T-helper 2 cell treated with Interferon-gamma antibody and Interleukin-4, amounts not matched to agents 5 μg/mL and 100 μg/mL, for 36 hours (primary cell): ENCODE measurements at places on chromosomes 6 and 20.

DNA sequence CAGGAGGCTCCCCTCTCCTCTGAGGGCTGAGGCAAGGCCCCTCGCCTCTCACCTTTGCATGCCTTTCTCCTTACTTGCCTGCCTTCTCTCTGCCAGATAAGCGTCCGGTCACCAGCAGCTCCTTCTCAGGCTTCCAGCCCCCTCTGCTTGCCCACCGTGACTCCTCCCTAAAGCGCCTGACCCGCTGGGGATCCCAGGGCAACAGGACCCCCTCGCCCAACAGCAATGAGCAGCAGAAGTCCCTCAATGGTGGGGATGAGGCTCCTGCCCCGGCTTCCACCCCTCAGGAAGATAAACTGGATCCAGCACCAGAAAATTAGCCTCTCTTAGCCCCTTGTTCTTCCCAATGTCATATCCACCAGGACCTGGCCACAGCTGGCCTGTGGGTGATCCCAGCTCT lies 21.3 kb upstream of the PPARD start:
- no peak for DNase-seq

DNA sequence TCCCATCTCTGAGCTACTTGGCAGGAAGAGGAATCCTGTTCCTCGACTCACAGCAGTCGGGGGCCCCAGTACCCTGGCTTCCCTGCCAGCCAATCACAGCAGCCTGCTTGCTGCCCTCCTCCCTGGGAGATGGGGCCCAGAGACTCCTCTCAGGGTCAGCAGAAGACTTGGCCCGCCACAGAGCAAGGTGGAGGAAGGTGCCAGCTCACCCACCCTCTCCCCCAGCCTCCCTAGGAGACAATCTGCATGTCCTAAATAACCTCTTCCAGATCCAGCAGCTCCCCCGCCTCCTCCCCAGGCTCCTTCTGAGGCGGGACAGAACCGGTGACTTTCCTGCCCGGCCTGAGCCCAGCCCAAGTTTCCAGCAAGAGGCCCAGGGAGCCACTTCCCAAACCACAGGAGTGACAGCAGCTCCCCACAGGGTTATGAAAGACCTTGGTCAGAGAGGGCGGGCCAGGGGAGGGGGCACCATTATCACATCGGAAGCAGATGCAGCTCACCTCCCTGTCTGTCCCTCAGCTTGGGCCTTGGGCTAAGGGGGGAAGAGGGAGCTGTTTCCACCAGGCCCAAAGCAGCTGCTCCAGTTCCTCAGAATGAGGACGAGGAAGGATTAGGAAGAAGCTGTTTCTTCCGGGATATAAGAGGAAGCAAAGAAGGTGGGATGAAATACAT lies 2.3 kb downstream of the CCND3 start:
- peak; percentile 49 for DNase-seq

DNA sequence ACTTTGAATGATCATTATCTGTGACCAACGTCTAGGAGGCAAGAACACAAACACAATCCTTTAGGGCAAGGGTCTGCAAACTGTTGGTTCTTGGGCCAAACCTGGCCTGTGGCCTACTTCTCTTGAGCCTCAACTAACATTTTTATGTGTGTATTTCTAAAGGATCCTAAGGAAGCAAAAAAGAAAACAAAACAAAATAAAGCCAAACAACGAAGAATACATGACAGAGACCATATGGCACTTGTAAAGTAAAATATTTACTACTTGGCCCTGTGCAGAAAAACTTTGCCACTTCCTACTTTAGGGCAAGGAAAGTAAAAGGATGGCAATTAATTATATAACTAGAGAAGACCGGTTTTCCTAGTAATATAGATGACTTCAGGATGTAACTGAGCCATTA lies 1056.2 kb downstream of the EPHA7 start:
- no peak for DNase-seq

- no peak for DNase-seq
Observed at GRCh38 chr6:37695857-37696219, 1.8 kb downstream of the MDGA1 start.

- no peak for DNase-seq
Observed at GRCh38 chr6:150765067-150765764, 100.3 kb upstream of the MTHFD1L start.

DNA sequence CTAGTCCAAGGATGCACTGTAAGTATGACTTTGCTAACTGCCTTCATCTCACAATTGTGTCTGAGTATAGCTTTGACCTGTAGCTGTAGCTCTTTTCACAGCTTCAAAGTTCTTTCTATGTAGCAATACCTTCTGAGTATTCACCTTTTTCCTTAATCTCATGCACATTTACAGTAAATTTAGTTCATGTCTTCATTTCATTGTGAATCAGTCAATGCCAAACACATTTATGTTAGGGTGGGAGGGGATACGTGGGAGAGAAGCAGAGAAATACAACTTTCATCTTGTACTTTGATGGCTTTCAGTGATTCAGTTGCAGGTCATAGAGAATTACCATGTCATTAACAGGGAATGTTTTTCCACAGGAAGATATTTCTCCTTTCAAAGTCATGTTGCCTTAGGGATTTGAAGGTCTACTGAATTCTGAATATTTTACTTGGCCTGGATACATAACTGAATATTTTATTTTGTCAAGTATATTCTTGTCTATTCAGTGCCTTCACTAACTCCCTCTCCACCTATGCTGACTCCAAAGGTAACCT lies 119.2 kb downstream of the TINAG start:
- no peak for DNase-seq

- DNase-seq = no peak
Observed at GRCh38 chr6:135360222-135360621, 137.3 kb downstream of the AHI1 start.

DNA sequence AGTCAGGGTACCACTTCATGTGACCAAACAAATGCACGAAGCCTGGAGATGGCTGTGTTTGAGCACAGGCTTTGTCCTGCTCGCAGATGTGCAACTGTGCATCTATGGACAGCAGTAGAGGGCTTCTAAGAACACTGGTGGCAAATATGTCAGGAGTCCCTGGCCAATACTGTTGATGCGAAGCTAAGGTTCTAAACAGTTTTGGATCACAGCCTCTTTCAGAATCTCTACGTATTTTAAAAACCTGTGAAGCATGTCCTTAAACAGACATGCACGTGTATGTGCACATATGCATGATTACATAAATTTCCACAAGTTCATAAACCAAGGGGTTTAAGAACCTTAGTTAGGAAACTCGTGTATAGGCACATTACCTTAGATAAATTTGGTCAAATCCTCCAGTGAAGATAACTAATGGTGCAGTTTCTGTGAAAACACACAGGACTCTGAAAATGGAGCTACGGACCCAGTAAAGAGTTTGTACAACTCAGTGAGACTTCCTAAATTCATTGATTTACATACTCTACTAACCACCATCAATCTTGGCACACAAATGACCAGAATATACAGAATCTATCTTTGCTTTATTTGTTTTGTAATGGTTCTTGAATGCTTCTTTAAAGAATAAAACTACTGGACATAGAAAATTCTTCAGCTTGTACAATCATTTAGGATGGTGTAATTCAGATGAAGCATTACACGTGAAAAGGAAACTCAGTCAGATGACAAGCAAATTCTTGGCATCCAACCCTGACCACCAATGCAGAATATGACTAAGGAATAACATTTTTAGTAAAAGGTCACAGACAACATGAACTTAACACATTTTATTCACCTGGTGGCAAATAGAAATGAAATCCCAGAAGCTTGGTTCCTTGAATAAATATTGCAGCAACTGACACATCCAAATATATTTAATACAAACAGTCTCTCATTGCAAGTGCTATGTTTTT lies 27.4 kb downstream of the KCNQ5 start:
- peak; percentile 16 for DNase-seq

DNA sequence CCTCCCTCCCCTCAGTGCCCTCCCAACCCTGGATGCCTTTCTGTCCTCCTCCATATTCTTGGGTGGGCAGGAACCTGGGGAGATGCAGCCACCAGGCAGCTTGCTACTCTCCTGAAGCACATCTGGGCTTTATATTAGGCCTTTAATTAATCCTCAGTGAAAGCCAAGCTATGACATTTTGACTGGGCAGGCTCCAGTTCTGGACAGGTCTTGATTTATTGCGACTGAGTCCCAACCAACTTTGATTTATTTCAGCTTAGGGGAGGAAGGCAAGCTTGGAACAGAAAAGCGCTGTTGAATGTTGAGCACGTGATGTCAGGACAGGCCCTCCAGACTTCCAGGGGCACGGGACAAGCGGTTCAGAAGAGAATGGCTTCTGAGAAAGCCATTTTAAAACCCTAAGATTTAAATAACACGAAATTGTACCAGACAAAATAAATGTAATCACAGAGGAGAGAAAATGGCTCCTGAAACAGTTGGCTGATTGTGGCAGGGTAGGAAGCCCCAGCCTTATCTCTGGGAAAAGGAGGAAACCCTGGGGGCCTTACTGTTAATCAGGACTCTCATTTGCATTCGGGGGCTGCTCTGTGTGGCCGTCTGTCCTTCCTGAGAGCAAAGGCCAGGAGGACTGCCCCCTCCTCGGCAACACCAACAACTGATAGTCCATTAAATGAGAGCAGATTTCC lies 294.2 kb downstream of the FOXC1 start:
- DNase-seq = no peak

- DNase-seq = no peak
Observed at GRCh38 chr6:21521276-21521675, 72.3 kb upstream of the SOX4 start.

DNA sequence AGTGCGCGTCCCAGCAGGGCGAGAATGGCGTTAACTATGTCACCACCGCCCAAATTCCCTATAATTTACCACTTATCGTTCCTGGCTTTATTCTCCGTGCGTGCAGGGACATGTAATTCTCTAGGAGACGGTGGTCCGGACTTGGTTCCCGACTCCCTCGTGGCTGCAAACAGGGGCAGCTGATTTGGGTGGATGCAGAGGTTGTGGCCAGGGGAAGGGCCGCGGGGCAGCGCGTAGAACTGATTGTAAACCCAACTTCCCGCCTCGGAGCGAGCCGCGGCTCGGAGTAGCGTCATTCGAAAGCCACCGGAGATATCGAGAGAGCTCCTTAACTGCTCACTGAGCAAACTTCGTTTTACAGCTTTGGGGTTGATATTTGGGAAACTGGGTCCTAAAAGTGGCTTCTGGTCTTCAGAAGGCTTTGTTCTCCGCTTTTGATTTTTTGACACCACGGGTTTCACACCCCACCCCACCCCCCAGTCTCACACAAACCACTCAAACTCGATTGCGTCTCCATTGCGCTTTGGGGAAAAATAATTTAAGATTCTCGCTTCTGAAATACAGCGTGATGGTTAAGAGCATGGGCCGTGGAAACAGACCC lies 17.5 kb upstream of the ZSCAN9 start:
- peak; percentile 33 for DNase-seq

DNA sequence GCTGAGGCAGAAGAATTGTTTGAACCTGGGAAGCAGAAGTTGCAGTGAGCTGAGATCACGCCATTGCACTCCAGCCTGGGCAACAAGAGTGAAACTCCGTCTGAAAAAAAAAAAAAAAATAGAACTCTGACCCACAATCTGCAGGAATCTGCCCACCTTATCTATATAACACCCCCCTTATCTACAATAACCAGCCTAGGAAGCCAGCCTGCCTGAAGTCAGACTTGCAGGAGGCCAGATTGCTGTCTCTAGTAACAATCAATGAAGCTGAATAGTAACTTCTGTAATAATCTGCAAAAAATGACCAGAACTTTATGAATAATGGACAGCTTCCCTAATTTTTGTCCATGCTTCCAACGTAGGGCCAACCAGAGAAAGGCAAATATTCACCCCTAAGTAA lies 352.5 kb downstream of the CD83 start:
- DNase-seq = no peak

GRCh38 chr6:112148103-112148502 lies 60.7 kb downstream of the FAM229B start:
- no peak for DNase-seq

DNA sequence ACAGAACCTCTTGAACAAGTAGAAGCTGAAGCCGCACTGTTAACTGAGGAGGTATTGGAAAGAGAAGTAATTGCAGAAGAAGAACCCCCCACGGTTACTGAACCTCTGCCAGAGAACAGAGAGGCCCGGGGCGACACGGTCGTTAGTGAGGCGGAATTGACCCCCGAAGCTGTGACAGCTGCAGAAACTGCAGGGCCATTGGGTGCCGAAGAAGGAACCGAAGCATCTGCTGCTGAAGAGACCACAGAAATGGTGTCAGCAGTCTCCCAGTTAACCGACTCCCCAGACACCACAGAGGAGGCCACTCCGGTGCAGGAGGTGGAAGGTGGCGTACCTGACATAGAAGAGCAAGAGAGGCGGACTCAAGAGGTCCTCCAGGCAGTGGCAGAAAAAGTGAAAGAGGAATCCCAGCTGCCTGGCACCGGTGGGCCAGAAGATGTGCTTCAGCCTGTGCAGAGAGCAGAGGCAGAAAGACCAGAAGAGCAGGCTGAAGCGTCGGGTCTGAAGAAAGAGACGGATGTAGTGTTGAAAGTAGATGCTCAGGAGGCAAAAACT lies 40.1 kb downstream of the ZBTB2 start:
- DNase-seq = no peak

- no peak for DNase-seq
Observed at GRCh38 chr6:151425561-151425960, 26.4 kb downstream of the RMND1 start.

DNA sequence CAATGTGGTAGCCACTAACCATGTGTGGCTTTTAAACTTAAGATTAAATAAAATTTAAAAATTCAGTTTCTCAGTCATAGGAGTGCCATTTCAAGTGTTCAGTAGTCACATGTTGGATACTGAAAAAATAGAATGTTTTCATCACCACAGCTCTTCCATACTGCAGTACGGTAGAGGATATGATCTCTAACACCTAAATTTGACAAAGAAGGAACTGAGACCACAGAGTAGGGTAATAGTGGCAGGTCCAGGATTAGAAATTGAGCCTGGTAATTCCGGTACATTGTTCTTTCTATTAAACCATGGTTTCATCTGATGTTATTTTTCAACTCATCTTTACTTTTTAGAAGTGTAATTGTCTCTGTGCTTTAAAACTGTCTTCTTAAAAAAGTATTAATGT lies 104.0 kb downstream of the CD2AP start:
- no peak for DNase-seq

GRCh38 chr6:116027801-116028200 lies 32.9 kb downstream of the FRK start:
- no peak for DNase-seq

DNA sequence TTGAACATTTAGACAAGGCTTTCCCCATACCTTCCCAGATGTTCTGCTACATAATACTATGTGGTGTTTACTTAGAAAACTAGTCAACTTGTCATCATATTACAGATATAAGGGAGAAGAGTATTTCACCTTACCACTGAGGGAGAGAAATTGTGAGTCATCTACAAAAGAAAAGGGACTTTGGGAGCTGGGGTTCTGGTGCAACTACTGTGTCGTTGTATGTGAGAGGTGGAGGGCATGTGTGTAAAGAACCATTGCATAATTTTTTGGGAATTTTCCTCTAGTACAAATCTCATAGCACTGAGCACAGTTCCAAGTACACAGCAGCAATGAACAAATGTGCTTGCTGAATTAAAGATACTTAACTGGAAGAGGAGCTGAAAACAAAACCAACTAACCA lies 665.6 kb downstream of the DHX35 start:
- no peak for DNase-seq

DNA sequence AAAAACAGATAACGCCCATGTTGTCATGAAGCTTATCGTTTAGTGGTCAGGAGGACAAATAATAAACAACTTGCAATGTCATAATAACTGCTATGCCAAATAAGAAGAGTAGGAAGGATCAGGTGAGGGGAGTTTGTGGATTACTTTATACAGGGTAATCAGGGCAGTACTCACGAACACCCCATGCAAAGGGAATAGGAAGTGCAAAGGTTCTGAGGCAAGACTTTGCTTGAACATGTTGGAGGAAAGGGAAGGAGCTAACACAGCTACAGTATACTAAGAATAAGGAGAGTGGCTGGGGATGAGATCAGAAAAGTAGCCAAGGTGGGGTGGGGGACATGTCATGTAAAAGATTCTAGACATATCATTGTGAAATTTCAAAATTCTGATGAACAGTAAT lies 292.0 kb upstream of the RUNX2 start:
- no peak for DNase-seq
